ENCODE measurements at places on chromosomes 3 and 15.
A peak's percentile ranks its signal among the peaks of the same experiment; 100 is the strongest.

GRCh38 chr15:41928100-41928499 is 34.2 kb upstream of the SPTBN5 start:
- DNase-seq = no peak

- DNase-seq = no peak
Measured at GRCh38 chr15:95799286-95800200, 531.0 kb upstream of the NR2F2 start.

DNA sequence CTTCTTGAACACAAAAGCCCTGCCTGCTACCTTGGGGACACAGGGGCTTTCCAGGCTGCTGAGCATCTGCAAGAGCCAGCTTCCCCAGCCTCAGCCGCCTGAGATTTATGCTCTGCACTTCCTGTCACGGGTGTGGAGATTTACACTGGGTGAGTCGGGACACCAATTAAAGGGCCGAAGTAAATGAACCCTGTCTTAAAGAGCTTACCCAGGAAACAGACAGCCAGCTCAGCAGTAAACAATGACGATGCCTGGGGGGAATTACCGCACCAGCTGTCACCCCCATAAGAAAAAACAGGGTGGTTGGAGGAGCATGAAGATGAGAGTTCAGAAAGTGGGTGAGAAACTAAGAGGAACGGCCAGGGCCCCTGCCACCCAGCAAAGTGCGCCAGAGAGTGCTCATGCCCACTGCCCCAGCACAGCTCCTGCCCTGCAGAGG is 37.5 kb upstream of the IQSEC1 start:
- no peak for DNase-seq

- DNase-seq = no peak
Measured at GRCh38 chr15:61115241-61115640, 113.9 kb downstream of the RORA start.

GRCh38 chr3:13887495-13888300 is 7.8 kb upstream of the WNT7A start:
- DNase-seq = no peak

DNA sequence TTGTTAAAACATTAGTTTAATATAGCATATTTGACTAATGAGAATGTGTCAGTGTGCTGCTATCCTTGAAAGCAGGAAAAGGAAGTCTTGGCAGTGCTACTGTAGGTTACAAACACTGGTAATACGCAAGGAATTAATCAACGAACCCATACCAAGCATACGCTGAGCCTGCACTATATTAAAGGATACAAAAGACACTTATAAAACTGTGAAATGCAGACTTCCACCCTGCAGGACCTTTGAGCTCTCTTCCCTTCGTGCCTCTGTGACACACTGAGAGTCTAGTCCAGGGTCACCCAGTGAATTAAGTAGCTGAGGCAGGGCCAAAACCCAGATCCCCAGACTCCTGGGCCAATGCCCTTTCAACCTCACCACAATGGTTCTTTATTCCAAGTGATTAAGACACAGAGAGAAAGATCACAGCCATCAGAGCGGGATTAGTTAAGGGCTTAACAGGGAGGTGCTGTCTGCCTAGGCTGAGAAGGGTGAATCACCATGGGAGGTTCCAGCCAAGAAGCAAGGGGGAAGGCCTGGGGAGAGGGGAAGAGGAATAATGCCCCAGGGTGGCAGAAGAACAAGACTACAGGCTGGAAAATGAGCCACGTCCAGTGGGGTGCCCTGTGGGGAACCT is 6.8 kb downstream of the ANXA2 start:
- DNase-seq = peak; percentile 3

DNA sequence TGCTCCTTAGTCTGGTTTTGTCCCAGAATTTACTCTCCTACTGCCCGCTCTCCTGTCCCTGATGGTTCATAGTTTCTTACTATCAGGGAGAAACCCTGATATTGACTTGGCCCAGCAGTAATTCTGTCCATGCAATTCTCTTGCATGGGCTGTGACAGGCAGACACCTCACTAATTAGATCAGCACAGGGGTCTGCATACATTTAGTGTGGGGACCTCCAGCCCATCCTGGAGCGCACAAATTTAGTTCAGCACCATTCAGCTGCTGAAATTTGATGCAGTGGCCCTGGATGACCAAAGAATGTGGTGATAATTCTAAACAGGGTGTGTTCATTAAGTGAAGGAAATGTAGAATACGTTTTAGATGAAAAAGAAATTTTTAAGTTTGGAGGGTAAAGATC is 555.5 kb upstream of the TBL1XR1 start:
- no peak for DNase-seq

DNA sequence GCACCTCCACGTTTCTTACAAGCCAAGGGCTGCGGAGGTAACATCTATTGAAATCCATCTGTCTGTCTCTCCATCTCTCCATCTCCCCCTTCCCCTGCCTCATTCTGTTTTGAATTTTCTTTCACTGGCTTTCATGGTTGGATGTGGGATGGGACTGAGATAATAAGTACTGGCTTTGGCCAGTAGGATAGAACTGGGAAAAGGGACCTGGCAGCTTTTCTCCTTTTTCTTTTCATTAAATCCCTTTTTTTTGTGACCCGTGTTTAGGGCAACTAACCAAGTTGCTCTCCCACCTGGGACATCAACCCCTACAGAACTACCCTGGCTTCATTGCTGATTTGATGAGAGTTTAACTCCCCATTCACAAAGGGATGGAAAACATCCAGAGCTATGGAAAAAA is 66.8 kb upstream of the ADAMTSL3 start:
- DNase-seq = no peak

- no peak for DNase-seq
Measured at GRCh38 chr3:24628523-24629258, 134.0 kb upstream of the THRB start.

- DNase-seq = no peak
Measured at GRCh38 chr15:41512512-41512939, 1.1 kb downstream of the LTK start.

DNA sequence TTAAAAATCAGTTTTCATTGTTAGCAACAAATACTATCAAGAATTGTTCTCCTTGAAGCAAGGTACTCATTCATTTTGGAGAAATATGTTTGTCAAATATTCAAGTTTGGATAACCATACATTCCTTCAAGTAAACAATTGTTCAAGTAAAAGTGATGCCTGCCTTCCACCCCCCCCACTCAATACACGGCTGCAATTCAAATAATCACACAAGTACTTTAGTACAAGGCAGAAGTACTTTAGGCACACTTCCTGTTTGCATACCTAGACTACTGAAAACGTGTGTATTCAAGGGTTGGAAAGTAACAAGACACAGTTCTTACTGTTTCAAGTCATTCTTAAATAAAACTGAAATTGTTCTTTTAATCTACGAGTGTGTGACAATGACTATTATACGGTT is 45.4 kb downstream of the TJP1 start:
- DNase-seq = no peak

DNA sequence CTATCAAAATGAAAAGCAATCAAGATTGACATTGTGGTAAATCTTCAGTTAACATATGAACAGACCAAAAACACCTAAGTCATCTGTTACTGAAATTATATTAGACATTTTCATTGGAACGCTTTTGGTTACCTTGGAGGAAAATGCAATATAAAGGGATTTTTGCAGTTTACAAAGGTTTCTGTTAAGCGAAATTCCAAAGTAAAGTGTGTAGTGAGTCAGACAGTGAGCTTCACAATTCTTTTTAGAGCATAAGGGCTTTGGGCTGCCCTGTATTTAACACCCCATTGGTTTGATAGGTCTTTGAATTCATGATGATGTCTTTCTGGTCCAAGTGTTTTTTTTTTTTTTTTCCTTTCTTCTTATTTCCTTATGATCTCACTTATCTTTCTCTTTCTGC is 462.8 kb downstream of the EDEM1 start:
- DNase-seq = no peak

DNA sequence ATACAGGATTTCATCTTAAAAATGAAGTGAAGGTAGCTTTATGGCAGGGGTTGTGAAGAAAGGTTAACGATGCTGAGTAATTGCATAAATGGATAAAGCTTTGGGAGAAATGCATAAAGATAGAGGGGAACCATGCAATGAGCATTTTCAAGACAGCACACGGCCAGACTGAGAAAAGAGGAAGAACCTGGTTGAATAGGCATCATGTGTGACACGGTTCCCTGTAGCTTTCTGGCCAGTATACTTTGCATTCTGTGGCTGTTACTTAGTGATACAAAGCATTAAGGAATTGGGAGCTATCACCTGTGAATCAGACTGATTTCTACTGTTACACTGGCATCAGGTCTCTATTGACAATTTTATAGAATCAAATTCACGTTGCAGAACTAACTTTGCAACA is 33.3 kb downstream of the NR2C2 start:
- no peak for DNase-seq

DNA sequence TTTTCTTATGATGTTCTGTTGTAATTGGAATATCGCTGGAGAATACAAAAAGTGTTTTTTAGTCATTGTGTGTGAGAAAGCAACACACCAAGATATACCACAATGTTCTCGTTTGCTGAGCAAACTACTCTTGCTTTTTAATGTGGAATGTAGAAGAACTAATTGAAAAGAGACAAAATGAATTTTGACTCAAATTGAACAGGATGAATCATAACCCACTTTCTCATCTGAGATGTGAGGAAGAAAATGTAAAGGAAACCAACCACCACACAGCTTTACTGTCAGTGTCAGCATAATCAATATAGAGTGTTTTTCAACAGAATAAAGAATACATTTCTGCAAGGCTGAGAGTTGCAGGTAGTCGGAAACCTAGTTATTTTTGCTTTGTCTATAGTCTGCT is 448.8 kb upstream of the TPRG1 start:
- DNase-seq = no peak

DNA sequence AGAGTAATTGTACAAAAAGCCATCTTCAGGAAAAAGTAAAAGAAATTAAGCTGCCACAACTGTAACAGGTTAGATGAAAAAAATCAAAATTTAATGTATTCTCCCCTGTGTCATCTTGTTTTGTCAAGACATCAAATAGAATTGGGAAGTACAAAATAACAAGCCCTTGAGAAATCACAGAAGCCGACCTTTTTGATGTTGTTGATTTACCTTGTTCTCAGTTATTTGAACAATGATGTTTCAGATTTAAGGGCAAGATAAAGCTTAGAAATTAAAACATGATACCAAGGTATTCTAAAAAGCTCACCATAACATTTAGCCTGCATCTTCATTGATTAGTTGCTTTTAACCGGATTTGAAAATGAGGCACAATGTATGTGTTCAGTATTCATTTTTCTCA is 523.0 kb downstream of the FOXP1 start:
- no peak for DNase-seq

DNA sequence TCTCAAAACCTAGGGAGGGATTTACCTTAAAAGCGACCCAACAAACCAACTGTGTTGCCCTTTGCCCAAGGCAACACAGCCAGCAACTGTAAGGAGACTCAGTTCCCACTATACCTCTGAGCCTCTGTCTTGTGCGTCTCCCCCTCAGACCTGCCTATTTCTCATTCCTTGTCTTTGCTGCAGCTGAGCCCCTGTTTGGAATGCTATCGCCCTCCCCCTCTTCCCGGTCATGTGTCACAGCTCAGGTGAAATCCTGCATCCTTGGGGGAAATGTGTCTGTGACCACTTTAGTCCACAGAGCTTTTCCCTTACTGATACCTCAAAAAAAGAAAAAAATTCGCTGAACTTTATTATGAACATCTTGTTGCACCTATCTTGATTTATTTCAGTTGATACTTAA is 52.0 kb upstream of the LRIG1 start:
- DNase-seq = no peak

GRCh38 chr15:48325400-48325799 is 5.8 kb upstream of the DUT start:
- DNase-seq = no peak

DNA sequence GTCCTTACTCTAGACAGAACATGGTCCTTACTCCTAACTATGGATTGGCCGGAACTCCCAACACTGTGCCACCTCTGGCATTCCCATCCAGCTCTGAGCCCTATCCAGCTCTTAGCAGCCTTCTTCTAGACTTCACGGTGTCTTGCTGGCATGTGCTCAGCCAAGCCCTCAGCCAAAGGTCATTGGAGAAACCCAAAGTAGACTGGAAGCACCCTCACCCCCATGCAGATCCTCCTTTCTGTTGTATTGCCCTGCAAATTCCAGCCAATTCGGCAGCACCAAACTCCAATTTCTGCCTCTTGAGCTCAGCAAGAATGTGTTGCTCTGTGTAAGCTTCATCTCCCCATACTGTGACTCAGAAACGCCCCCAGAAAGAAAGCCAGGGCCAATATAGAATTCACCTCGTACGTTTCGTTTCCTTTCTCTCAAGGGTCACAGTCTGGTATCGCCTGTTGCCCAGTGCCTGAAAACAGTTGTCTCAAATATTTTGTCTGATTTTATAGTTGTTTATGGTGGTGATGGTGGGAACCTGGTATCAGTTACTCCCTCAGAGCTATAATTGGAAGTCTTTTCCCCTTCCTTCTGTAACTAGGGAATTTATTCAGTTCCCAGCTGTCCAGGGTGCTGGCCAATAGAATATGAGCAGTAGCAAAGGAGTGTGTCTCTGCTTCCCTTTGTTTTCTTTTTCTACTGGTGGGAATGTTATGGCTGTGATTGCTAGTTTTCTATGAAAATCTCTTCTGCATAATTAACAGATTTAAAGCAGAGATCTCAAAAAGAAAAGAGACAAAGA is 28.4 kb upstream of the EPHB3 start:
- no peak for DNase-seq

DNA sequence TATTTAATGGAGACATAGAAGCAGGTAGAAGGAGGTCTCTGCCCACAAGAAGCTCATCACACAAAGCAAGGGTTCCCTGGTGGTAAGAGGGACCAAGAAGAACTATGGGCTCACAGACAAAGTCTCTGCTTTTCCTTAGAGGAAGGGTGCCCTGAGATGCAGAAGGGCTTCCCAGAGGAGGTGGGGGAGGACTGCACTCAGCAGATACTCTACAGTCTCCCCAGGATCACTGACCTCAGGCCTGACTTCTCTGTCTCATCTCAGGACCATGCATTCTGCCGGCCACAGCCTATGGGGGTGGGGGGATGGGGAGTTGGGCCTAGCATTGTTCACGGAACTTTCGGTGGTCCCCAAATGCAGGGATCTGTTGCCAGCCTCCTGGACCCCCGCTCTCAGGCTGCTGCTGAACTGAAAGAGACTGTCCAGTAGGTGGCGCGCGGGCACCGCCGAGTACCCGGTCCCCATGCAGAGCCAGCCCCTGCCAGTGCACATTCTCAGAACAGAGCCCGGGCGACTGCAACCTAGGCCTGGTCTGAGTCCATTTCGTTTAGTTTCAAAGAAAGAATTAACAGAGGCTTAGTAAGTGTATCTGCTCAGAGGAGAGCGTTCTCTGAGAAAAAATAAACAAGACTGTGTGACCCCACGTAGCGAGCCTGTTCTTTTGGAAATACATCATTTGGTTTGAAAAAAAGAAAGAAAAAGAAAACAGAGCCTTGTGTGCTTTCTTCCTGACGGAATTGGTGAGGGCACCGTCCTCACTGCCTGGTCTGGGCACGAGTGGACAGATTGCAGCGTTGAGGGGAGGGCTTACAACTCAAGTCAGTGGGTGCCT is 74.1 kb downstream of the LRTM1 start:
- no peak for DNase-seq

GRCh38 chr15:51496246-51496645 is 126.3 kb downstream of the DMXL2 start:
- DNase-seq = no peak

DNA sequence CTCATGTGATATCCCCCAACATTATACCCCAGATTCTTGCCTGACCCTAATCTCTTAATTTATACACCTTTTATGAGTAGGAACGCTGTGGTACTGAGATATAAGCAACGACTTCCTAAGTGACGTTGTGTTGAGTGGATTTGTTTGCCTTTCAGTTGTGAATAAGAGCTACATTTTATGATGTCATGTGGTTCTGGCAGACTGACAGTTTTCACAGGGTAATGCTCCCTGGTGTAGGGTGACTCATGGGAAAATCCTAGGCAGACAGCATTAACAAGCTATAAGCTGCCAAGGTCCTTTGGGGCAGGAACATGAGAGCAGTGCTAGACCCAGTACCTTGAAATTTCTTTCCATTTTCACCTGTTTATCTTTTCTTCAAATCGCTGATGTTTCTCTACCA is 11.2 kb downstream of the C3orf52 start:
- DNase-seq = no peak
